ENCODE measurements at places on chromosomes 16 and 17.

DNA sequence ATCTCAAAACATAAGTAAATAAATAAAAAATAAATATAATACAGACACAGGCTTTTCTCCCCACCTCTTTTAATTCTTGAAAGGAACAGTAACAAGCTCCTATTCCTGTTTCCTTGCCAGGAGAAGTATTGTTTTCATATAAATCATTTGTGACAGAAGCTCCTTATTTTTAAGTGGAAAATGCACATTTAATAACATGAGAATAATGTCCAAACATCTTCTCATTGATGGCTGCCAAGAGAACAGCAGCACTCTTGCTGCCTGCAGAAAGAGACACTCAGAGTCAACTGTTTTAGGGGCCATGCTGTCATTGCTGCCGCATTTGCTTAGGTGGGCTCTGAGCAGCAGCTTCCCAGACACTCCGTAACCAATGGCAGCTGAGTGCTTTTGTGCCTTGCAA, 580.1 kb downstream of the WWOX start:
- no peak for DNase-seq

DNA sequence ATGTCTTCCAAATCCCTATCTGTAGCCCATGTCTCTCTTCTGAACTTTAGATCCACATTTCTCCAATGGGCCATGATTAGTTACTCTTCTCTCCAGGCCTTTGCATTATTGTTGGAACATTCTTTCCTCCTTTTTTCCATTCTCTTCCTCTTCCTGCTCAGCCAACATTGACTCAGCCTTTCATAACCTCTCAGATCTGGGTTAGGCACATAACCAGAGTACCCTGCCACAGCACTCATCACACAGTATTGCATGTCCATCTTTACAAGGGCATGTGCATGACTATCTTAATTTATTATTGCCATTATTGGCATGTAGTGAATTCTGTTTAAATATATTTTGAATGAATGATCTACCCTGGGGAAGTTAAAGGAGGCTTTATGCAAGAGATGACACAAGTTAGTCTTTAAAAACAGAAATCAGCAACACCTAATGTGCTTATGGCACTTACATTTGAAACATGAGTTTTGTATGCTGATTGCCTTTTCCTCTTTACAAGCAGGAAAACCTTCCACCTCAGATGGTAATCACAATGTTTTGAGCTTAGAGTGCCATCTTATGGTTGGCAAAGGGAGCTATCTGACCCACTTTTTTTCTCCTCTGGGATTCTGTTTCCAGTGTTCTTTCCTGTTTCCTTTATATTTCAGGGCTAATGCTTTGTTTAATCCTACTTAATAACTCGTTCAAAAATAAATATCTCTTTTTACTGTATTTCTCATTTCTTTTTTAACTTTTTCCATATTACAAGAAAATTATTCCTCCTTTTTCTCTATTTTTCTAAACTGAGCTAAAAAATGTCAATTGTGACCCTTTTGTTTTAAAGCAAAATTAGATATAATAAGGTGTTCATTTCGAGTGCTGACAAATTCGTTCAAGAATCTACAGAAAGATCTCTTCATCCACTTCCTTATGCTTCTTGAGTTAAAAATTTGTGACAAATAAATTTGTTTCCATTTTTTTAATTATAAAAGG, 151.0 kb upstream of the RBL2 start:
- DNase-seq, result no peak

GRCh38 chr17:75639327-75639726, 6.1 kb downstream of the SMIM5 start:
- DNase-seq, result no peak

GRCh38 chr16:88793251-88793954, 8.4 kb upstream of the PIEZO1 start:
- DNase-seq, result no peak

- no peak for DNase-seq
Measured at GRCh38 chr17:72640415-72641165, 451.9 kb downstream of the SLC39A11 start.

DNA sequence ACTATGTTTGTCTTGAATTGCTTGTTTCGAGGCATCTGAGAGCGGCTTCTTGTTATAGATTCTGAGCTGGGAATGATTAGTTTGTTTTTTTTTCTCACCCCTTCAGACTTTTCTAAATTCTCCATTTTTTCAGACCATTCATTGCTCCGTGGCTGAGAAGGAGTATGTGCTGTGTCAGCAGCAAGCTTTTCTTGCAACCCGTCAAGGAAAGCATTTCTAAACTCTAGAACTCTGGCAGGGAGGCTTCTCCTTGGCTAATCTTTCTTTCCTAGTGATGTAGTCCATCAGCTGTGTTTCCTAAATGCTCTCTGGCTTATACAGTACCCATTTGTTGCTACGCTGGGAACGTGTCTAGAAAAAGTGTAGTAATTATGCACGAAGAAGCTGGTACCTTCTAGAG, 133.5 kb downstream of the FTO start:
- DNase-seq, result no peak

GRCh38 chr16:14398014-14398717, 231.9 kb downstream of the PARN start:
- DNase-seq, result no peak

DNA sequence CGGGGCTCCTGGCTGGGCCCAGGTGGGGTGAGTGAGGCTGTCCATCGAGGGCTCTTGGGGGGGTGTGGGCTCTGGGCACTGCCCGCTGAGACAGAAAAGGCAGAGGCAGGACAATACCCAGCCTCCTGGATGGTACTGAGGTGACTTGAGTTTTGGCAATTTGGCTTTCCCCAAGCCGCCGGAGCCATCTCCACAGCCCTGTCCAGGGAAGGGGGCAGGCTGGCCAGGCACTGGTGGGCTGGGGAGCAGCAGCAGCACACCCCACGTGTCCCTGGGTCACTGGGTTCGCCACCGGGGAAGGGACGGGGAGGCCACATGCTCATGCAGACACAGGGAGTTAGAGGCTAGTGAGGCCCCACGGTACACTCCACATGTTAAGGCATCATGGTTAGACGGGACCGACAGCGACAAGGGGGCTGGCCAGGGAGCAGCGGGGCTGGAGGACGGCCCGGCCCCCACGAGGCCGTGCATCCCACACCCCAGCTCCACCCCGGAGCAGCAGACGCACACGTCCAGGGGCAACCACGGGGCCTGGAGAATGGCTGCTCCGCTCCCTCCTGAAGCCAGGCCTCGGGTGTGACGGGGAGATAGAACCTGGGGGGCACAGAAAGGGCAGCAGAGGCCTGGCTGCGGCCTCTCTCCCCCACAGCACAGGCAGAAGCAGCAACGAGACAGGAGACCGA, 3.0 kb downstream of the ARHGDIA start:
- DNase-seq, result no peak

DNA sequence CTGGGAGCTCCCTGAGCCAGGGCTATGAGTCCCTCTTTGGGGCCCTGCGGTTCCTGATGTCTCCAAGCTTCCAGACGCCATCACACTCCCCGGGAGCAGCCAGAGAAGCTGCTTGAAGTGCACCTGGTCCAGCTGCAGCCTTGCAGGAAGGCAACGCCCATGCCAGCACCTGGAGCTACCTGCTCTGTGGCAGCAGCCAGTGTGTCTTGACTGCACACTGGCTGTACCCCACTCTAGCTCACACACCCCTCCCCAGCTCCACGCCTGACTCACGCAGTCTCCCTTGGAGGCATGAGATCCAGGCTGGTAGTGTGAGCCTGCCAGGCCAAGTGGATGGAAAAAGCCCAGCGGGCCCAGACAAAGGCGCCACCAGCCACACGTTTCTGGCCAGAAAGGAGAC, 63.3 kb downstream of the USP32 start:
- DNase-seq, result peak; percentile 11

DNA sequence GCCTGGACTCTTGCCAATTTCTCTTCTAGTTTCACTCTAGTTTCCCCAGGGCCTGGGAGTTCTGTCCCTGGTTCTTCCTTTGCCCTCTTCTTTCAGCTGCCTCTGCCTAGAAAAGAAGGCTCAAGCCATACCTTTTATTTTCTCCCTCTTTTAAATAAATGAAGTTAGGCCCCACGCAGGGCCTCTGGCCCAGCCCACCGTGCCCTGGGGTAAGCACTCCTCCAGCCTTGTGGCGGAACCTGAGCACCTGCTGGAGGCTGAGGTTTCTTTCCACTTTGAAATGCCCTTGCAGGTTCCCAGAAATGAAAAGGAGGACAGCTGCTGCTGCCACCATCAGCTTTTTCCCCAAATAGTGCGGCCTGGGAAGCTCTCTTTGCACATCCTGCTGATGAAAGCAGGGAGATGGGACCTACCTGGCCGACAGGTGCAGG, 139.4 kb downstream of the CCDC182 start:
- DNase-seq, result peak; percentile 67

DNA sequence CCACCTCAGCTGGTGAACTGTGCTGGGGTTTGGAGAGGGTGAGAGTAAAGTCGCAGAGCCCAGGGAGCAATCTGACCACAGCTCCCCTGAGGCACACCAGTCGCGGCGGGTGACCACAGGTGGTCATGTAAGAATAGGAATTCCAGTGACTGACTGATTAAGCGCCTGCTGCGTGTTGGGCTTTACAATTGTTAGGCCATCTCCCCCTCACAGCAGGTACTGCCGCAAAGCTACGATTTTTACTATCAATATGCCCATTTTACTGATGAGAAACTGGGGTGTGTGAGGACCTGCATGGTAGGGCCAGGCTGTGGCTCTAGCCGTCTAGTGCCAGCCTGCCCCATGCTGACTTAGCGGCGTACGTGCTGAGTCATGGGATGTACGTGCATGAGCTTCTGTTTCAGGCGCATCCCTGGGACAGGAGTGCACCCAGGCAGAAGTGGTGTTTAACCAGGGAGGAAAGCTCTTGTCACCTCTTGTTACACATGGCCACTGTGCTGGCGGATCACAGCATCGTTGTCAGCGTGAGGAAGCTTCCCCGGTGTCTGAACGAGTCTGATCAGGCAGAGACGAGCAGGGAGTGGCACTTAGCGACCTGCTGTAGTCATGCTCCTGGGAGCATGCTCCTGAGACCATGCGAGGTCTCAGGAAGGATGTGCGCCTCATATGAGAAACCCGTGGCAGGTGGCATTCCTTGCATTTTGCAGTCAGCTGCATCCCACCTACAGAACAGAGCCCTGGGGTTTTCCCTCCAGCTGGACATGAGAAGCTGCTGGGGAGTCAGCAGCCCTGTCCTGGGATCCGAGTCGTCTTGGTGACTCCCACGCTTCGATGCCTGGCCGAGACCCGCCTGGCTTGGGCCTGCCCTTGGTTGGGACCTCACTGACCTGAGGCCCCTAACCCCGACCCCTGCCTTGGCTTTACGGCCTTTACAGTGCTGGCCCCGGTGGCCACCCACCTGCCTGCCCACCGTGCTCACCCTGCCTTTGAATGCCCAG, 163.7 kb upstream of the CHMP6 start:
- DNase-seq, result no peak

DNA sequence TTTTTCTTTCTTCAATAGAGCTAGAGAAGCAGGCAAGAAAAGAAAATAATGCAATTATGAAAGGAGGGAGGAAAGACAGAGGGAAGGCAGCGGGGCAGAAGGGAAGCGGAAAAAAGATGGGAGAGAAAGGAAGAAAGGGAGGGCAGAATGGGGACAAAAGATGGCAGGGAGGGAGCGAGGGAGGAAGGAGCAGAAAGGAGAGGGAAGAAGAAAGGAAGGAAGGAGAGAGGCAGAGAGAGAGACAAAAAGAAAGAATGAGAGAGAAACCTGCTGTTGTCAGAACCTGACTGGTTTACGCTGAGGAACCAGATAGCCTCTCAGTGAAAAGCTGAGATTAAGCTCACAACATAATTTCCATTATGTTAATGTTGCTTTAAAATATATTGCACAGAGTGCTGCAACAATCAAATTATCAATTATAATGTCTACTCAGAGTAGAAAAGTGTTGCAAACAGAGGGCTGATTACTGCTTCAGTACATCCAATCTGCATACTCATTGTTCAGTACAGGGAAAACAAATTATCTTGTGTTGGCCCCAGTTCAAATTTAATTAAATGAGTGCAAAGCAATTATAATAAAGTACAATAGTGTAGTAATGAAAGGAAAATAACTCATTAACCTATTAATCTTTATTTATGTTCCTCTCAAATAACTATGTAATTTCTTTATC, 32.0 kb upstream of the TOX3 start:
- no peak for DNase-seq

DNA sequence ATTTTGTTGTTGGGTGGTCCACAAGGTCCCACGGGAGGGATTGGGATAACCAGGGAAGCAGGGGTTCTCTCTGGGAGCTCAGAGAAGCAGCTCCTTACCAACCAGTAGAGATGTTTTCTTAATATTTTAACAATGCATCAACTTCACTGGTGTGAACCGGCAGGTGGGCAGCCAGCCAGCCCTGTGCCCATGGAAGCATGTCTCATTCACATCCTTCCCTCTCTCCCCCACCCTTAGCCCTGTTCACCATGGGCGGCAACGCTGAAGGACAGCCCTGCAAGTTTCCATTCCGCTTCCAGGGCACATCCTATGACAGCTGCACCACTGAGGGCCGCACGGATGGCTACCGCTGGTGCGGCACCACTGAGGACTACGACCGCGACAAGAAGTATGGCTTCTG, 9.3 kb downstream of the MMP2 start:
- DNase-seq, result no peak

- no peak for DNase-seq
Measured at GRCh38 chr16:87108941-87109340, 208.3 kb downstream of the C16orf95 start.

GRCh38 chr16:24935336-24935735, 79.8 kb downstream of the ARHGAP17 start:
- DNase-seq, result no peak

DNA sequence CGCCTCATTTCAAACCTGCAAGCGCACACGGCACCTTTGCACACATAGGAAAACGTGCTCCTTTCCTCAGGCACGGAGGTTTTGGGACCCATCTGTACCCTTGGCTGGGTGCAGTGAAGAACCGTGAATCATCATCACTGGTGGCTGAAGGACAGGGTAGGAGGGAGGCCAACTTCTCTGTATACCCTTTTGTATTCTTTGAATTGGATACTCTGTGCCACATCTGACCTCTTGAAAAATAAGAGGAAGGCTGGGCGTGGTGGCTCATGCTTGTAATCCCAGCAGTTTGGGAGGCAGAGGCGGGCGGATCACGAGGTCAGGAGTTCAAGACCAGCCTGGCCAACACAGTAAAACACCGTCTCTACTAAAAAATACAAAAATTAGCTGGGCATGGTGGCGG, 11.7 kb downstream of the GPRC5B start:
- peak; percentile 53 for DNase-seq

DNA sequence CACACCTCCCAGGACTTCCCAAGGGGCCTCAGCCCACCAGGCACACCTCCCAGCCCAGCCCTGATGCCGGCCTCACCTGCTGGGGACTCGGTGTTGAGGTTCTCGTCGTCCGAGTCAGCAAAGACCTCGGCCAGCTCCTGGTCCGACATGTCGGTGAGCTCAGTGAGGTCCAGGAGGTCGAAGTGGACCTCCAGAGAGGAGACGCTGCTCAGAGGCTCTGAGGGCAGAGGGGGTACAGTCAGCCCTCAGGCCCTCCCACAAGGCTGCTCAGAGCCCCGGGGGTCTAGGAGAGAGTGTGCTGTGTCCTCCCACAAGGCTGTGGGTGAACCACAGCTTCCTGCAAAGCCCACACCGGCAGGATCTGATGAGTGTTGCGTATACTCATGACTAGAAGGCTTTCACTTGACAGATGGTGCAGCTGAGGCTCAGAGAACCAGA, 10.5 kb downstream of the DBNDD1 start:
- DNase-seq, result no peak
